Hepatocyte (in vitro differentiated cells): ENCODE measurements at places on chromosomes 12 and 14. TPM values are rescaled to one million over a fixed set of nuclear protein-coding genes. Genes with fewer than 3 reads are reported as not detected.
A peak's percentile ranks its signal among the peaks of the same experiment; 100 is the strongest.

DNA sequence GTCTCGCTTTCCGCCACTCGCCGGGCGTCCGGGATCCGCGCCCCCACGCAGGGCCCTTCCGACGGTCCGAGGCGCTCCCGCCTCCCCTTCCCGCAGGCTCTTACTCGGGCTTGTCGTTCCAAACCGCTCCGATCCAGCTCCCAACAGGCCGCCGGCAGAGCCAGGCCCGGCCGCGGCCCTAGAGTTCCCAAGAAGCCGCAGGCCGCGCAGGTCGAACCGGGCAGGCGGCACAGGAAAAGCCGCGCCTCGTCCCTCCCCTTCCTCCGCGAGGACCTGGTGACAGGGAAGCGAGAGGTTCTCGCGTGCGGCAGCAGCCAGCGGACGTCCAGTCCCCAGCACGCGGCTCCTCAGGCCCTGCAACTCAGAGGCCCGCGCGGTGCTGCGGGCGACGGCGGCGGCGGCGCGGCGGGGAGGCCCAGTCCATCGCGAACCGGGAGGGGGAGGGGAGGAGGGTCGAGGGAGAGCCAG lies 272 bp downstream of the HECTD1 start:
- H3K36me3 ChIP-seq, result no peaks in the 10 kb centered on the region
- H3K4me3 ChIP-seq, result peak overlapping the region; percentile 58
- no peak for DNase-seq
- no peaks in the 10 kb centered on the region for H3K27me3 ChIP-seq
- peak overlapping the region; percentile 99 for H3K27ac ChIP-seq
- H3K4me1 ChIP-seq, result peaks cover 12% of the 10 kb centered on the region

DNA sequence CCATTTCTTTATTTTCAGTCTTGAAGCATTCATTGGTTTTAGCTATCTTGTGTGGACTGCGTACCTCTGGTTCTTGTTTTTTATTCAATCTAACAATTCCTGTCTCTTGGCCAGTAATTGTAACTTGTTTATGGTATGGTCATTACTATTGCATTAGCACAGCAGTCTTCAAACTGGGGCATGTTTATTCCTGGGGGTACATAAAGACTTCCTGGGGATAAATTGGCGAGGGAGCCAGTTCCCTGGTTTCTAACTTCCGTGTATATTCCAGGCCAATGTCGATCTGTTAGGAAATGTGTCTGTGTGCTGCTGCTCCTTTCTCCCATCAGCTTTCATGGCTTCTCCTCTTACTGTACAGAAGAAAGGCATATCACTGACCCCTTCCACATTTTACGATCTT lies 13.7 kb upstream of the EVL start:
- H3K27ac ChIP-seq, result peak overlapping the region; percentile 15
- no peak for DNase-seq
- no peak overlapping the region for H3K4me3 ChIP-seq

- peaks cover 4% of the 10 kb centered on the region for H3K4me1 ChIP-seq
- no peak overlapping the region for H3K27ac ChIP-seq
- no peak for DNase-seq
- H3K4me3 ChIP-seq, result no peak overlapping the region
- no peaks in the 10 kb centered on the region for H3K36me3 ChIP-seq
Measured at GRCh38 chr14:95163132-95163531, 5.8 kb upstream of the DICER1 start.

Gene PSMA6
- 252 and 260 TPM in 2 replicates for total RNA-seq

Gene PRH2
- total RNA-seq, result not detected in 2 replicates

Gene PYM1
- 33.7 and 44.5 TPM in 2 replicates for total RNA-seq

GRCh38 chr12:104510873-104511440 lies 54.2 kb downstream of the CHST11 start:
- peaks cover 4% of the 10 kb centered on the region for H3K27me3 ChIP-seq
- no peak overlapping the region for H3K4me3 ChIP-seq
- peaks cover 4% of the 10 kb centered on the region for H3K4me1 ChIP-seq
- H3K27ac ChIP-seq, result no peak overlapping the region
- DNase-seq, result no peak

GRCh38 chr12:96193725-96194575 lies at the start of gene ELK3:
ELK3 (plus strand) TSS chr12:96194375.
- peak within 1 kb of the TSS; percentile 92 for H3K27ac ChIP-seq
- no peaks in the 10 kb centered on the region for H3K27me3 ChIP-seq
- peaks cover 7% of the 10 kb centered on the region for H3K4me1 ChIP-seq
- DNase-seq, result peak; percentile 79

DNA sequence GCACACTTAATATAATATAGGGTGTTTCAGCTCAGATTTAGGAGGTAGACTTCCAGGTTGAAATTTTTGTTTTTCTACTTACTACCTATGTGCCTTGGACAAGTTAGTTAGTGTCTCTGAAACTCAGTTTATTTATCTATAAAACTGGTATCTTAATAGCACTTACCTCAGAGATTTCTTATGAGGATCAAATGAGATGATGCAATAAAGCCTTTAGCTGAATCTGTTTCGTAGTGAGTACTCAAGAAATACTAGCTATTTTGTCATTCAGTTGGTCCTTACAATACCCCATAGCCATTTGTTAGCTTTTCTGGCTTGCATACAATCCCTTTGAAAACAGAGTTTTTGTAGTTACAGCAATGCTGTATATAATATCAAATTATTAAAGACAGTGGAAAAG lies 497.0 kb downstream of the NRXN3 start:
- DNase-seq, result no peak
- no peak overlapping the region for H3K4me3 ChIP-seq
- H3K4me1 ChIP-seq, result no peaks in the 10 kb centered on the region
- H3K27ac ChIP-seq, result no peak overlapping the region

GRCh38 chr14:74713395-74713735 lies 421 bp downstream of the FCF1 start:
- no peaks in the 10 kb centered on the region for H3K27me3 ChIP-seq
- H3K36me3 ChIP-seq, result no peaks in the 10 kb centered on the region
- no peak for DNase-seq
- peak overlapping the region; percentile 87 for H3K4me3 ChIP-seq

Gene EML5
- total RNA-seq, result 1.1 and 1.4 TPM in 2 replicates

DNA sequence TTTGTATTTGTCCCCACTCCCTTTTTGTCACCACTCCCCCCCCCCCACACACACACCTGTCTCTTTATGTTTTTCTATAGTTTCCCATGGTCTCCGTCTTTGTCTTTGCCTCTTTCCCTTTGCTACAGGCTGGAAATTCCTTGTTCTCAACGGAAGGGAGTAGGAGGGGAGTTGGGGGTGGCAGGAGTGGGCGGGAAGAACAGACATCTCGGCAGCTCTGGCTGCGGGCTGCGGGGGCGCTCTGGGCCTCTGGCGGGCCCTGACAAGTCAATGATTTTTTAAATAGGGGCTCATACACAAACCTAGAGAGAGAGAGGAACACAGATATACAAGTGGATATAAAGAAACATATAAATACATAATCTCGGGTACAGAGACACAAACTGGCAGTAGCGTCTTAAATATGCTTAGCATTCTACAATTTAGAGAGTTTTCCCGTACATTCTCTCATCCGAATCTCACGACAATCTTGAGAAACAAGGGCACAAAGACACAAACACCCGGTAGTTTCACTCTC lies 2.4 kb upstream of the NAB2 start:
- H3K27ac ChIP-seq, result peak overlapping the region; percentile 100
- H3K4me3 ChIP-seq, result peak overlapping the region; percentile 40
- peak; percentile 90 for DNase-seq
- H3K27me3 ChIP-seq, result no peaks in the 10 kb centered on the region
- H3K36me3 ChIP-seq, result no peaks in the 10 kb centered on the region
- H3K4me1 ChIP-seq, result peaks cover 27% of the 10 kb centered on the region

Gene CLEC4D
- 0.10 TPM in 1 of 2 replicates, not detected in the other for total RNA-seq

DNA sequence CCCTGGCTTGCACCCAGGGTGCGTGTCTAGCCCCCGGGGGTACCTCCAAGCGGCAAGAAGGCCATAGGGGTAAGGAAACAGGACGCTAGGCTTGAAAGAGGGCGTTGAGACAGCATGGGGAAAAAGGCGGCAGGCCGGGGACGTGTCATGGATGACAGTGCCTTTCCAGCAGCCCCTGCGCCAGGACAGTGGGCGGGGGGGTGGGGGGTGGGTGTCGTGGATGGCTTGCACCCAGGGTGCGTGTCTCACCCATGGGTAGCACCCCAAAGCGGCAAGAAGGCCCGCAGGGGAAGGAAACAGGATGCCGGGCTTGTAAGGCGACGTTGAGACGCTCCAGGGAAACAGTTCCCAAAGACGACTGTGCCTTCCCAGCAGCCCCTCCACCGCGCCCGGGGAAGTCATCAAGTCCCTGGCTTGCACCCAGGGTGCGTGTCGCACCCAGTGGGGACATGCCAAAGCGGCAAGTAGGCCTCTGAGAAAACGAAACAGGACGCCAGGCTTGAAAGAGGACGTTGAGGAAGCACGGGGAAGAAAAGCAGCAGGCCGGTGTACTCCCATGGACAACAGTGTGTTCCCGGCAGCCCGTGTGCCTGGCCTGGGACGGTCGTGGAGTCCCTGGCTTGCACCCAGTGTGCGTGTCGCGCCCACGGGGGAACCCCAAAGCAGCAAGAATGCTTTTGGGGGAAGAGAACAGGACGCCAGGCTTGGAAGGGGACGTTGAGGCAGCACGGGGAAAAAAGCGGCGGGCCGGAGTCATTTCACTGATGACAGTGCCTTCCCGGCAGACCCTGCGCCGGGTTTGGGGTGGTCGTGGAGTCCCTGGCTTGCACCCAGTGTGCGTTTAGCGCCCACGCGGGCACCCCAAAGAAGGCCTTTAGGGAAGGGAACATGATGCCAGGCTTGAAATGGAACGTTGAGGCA lies 163.5 kb upstream of the ALG10B start:
- no peak overlapping the region for H3K4me3 ChIP-seq
- no peak overlapping the region for H3K27ac ChIP-seq
- H3K4me1 ChIP-seq, result no peaks in the 10 kb centered on the region
- H3K27me3 ChIP-seq, result no peaks in the 10 kb centered on the region
